ENCODE measurements at places on chromosomes 11 and 22.

DNA sequence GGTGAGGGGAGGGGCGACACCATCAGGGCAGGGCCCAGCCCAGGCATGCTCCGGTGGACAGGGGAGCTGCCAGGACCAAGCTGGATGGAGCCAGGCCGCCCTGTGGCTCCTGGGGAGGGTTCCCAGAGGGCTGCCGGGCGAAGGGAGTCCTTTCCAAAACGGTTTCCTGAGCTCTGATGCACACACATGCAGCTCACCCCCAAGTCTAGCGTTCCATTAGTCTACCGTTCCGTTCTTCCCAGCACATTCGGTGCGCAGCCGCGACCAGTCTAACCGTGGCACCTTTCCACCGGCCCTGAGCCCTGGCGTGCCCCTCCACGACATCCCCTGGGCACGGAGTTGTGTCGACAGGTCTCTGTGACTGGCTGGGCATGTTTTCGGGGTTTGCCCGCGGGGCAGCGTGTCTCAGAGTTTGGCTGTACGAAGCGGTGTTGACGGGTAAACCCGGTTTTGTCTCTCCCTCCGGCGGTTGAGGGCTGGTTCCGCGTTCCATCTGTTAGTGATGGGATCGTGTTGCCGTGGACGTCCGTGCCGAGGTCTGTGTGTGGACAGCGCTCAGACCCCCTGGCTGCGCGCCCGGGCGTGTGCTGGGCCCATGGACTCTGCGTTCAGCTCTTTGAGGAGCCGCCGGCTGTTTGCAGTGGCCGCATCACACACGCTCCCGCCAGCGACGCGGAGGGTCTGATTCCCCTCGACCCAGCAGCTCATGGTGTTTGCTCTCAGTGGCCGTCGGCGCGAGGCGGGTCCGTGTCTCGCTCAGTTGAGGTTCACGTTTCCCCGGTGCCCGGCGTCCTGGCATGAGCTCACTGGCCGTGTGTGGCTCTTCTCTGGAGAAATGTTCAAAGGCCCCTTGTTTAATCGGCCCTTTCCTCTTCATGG lies 121.2 kb downstream of the IGLL1 start:
- no peak for DNase-seq

DNA sequence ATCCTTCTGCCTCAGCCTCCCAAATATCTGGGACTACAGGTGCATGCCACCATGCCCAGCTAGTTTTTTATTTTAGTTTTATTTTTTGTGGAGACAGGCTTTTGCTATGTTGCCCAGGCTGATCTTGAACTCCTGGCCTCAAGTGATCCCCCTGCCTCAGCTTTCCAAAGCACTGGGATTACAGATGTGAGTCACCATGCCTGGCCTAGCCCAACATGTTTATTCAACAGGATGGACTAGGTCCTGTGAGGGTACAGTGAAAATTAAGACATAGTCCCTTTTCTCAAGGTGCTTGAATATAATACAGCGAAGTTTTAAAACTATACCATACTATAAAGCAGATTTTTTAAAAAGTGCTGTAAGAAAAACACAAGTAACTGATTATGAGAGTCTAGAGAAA lies 45.2 kb upstream of the EED start:
- DNase-seq, result no peak

DNA sequence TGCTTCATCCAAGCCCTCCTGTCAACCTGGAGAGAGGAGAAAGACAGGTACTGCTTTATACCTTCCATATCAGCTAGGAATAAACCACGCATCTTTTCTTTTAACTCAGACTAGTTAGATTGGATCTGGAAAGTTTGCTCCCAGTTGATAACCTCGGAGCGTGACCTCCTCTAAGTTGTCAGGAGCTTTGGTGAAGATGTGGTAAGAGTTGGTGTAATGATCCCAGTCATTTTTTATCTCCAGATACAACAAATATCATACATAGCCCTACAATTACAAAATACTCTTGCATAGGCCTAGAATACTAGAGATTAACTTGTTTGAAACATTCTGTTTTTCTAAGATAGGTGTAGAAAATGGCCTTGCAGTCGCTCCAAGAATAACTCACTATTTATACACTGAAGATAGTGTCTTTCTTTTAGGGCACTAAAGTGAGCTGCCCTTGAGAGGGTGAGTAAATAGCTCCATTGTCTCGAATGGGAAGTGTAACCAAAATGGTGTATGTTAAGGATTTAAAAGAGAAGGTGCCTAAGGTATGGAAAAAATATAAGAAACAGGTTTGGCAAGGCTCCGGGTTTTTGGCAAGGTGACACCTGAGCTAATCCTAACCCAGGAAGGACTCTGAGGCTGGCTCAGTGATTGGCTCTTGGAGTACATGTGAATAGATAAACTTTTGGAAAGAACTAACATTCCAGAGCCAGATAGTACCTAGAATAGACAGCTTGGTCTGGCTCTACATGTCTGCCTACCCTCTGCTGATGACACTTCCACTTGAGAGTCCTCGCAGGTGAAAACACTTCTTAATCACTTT lies 59.4 kb downstream of the GLYATL1 start:
- no peak for DNase-seq

GRCh38 chr11:97979741-97980140 lies 1041.0 kb upstream of the CNTN5 start:
- DNase-seq, result no peak

GRCh38 chr11:31788085-31788484 lies 23.0 kb downstream of the PAX6 start:
- DNase-seq, result no peak

DNA sequence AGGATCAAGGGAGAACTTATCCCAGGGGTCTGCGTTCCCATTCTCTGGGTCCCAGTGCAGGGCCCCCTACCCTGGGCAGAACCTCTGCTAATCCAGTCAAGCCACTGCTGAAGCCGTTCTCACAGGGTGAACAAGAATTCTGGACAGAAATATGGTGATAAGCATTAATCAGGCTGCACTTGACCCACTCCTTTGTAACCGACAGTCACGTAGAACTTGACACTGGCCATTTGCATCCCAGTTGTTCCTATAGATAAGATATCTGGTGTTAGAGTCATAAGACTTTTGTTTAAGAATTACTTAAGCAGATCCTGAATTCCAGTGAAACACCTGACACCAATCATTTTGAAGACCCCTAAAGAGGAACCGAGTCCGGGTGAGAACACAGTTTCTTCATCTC lies 107.5 kb upstream of the THY1 start:
- no peak for DNase-seq

DNA sequence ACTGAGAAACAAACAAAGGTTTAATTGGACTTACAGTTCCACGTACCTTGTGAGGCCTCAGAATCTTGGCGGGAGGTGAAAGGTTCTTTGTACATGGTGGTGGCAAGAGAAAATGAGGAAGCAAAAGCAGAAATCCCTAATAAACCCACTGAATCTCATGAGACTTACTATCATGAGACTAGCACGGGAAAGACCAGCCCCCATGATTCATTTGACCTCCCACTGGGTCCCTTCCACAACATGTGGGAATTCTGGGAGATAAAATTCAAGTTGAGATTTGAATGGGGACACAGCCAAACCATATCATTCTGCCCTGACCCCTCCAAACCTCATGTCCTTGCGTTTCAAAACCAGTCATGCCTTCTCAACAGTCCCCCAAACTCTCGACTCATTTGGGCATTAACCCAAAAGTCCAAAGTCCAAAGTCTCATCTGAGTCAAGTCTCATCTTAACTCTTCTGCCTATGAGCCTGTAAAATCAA lies 617.4 kb downstream of the CNTN5 start:
- DNase-seq, result no peak

- DNase-seq, result no peak
Observed at GRCh38 chr11:120814531-120815318, 209.2 kb upstream of the TBCEL start.

- no peak for DNase-seq
Observed at GRCh38 chr11:103486604-103487003, 377.4 kb downstream of the DYNC2H1 start.

DNA sequence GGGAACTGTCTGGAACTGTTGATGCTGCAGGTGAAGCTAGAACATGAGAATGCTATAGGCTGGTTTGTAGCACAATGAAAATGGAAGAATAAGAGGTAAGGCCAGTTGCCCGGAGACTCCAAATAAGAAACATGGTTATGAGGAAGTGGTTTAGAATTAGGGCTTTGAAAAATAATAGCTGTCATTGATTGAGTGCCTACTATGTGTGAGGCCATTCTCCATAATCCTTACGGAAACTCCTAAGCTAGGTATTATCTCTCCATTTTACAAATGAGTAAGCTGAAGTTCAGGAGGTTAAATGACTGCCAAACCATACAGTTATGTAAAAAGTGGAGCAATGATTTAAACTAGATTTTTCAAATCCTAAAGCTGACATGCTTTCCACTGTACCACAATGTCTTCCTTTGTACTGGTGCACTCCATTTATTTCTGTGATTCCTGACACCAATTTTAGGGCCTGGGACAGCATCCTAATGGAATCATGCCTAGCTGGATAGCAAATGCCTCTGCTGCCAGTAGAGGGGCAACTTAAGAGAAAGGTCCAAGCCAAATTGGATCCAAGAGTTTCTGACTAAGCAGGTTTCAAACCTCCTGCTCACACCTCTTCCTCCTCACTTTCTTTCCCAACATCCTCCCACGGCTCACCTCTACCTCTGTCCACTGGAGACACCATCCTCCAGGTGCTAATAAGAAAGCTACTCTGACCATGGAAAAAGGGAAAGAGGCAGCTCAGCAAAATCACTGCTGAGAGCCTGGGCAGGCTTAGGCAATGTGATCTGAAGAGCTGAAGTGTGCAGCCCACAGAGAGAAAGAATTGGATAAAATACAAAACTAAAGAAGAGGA lies 46.9 kb upstream of the PICALM start:
- DNase-seq, result no peak

DNA sequence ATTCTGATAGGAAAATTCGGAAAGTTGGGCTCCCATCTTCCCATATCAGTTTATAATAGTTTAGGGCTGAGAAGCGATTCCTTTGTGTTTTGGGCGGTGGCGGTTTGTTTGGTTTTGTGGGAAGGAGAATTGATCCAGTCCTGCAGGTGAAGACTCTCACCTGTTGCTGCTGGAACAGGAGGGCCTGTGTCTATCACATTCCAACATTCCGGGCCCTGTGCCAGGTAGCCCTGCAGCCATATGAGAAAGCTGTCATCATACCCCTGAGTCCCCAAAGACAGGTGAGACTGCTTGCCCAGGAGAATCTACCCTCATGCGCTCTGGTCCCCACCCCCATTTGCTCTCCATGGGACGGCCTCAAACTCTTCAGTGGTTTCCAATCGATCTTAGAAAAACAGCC lies 62.1 kb downstream of the TRAF6 start:
- no peak for DNase-seq

GRCh38 chr22:37175414-37176281 lies 12.4 kb downstream of the C1QTNF6 start:
- DNase-seq, result no peak

DNA sequence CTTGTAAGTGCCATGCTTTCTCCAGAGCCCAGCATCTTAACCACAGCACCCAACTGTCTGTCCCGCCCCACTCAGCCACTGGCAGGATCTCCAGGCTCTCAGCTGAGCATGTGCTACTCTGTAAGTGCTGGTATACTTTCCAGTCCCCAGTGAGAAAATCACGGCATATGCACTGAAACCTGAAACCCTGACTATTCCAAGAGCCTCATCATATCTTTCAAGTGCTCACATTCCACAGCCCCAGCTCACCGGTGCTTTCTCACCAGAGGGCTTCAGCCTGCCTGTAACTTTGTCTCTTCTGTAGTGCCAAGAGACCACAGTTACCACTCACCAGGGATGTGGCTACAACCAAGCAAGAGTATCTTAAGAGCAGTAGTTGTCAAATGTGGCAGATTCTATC lies 24.4 kb upstream of the PAMR1 start:
- DNase-seq, result no peak

DNA sequence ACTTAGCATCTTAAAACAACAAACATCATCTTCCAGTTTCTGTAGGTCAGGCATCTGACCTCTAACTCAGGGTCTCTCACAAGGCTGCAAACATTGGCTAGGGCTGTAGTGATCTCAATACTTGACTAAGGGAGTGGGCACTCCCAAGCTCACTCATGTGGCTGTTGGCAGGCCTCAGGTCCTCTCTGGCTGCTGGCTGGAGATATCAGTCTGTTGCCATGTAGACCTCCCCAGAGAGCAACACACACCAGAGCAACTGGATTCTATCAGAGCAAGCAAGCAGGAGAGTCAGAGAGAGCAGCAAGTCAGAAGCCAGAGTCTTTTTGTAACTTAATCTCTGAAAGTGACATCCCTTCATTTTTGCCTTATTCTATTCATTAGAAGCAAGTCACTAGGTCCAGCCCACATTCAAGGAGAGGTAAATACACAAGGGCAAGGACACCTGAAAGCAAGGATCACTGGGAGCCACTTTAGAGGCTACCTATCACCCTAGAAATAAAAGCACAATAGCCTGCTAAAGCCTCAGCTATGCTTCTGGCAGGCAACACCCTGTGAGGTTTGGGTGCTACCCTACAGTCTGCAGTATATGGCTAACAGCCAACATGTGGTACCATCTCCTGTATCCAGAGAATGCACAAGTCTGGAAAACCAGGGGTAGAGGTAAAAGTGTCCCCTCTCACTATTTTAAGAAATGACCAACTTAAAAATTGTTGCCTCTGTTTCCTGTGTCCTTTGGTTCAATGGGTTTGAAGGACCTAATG lies 33.5 kb upstream of the CD44 start:
- DNase-seq, result no peak

GRCh38 chr11:34327804-34328631 lies 29.8 kb downstream of the ABTB2 start:
- DNase-seq, result no peak

DNA sequence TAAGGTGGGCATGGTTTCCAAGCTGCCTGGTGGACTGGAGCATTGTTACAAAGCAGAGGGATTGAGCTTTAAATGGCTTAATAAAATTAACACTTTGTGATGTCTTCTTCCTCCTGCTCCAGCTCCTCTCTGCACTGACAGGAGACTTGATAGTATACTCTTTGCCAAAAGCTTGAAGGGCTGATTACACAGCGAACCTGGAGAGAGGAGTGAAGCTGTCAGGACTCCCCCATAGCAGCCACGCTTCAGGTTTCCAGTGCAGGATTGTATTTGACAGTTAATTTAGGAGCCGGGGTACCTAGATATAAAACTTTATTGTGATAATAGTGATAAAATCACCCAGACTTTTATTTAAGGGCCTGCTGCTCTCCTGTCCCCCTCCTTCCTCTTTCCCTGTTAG lies 50.0 kb downstream of the TRIM44 start:
- DNase-seq, result no peak

GRCh38 chr11:129042503-129042902 lies 99.8 kb upstream of the TP53AIP1 start:
- no peak for DNase-seq

DNA sequence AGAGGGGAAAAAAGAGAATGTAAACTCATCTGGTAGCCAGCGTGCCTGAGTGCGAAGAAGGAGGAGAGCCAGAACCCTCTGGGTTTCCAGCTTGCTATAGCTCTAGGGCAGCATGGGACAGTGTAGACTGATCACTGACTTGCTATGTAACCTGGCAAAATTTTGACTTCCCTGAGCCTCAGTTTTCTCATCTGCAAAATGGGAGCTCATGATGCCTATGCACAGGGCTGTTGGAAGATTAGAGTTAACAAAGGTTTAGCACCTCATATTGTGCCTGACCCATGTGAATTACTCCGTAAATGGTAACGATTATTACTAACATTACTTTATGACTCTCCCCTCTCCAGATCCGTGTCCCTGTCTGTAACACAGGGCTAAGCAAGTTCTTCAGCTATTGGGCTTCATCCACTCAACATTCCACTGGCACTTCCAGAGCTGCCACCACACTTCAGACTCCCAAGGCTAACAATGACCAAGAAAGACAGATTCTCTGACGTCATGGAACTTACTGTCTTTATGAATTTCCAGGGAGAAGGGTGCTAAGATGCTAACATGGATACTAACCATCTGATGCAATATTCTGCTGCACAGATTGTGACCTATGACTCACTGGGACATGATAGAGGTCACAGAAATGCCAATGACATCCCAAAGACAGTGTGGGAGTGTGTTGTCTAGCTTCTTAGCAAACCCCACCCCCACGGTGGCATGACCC lies 195.2 kb downstream of the TRIM29 start:
- no peak for DNase-seq
